Fibroblast of villous mesenchyme (primary cell): ENCODE measurements at places on chromosomes 3 and 15.
A peak's percentile ranks its signal among the peaks of the same experiment; 100 is the strongest.

DNA sequence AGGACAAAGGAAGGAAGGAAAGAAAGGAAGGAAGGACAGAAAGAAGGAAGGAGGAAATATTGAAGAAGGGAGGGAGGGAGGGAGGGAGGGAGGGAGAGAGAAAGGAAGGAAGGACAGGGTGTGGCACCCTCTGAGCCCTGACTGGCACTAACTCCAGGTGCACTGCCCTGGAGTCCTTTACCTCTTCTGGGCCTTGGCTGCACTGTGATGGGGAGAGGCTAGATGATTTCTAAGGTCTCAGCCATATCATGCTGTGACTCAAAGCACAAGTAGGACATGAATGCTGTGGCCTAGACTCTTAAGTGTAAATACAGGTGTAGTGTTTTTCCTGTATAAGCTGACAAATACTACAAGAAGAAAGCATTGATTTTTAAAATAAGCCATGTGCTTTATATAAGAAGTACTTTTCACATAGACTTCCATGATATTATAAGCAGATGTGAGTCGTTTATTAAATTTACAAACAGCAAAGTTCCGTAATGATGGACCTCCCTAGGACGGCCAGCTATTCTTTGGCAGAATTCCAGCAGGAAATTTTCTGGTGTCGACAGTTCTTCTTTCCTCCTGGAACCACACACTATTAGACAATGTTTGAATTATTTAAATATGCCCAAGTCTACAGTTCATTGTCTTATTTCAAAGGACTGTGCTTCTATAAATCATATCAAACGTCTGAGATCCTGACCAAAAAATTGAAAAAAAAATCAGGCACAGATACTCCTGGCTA lies 213.8 kb upstream of the C2CD4B start:
- no peak for DNase-seq

- DNase-seq: no peak
These were observed 822 bp downstream of the MRPL3 start for GRCh38 chr3:131501949-131502348.

GRCh38 chr3:19522305-19522704 lies 374.0 kb downstream of the KCNH8 start:
- DNase-seq: no peak

DNA sequence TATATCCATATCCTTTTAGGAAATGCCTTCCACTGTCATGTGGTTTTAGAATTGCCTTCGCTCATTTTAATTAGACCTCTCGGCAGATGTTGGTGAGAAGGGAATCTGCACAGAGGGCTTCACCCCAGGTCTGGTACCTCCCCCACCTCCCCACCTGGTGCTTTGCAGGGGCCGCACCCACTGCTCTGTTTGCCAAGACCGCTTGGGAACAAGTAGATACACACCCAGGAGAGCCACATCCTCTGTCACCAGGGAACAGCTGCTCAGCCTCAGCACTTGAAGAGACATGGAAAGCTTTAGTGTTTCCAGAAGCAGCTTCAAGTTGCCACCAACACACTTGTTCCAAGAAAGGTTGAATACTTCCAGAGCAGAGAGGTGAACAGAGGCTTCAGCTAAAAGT lies 21.8 kb downstream of the LRRC31 start:
- no peak for DNase-seq

DNA sequence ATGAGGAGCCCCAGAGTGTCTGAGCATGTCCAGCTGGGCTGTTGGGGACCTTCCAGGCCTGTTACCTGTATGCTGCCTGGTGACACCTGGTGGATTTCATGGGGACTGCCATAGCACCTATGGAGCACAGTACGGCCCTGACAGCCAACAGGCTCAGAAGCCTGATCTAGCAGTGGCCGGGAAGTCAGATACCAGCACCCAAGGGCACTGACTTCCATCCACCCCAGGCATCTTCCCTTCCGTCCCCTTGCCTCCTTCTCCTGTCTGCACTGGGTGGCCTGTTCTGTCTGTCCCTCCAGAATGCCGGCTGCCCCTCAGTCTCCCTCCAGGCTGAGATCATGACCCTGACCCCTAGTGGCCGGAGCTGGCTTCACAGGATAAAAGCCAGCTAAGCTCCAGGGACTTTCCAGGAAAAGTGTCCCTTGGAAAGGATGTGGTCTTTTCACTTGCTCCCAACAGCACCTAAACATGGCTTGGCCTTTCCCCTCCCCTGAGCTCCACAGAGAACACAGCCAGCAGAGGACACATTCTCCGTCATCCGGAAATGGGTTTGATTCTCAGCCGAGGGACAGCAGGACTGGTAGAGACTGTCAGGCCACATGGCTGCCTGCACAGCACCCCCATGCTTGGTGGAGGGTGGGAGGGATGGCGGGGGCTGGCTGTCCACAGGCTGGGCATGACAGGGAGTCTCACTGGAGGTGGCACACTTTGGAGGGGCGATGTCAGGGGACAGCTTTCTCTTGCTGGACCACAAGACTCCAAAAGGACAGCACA lies 9.5 kb downstream of the RPS17 start:
- DNase-seq: peak; percentile 51

DNA sequence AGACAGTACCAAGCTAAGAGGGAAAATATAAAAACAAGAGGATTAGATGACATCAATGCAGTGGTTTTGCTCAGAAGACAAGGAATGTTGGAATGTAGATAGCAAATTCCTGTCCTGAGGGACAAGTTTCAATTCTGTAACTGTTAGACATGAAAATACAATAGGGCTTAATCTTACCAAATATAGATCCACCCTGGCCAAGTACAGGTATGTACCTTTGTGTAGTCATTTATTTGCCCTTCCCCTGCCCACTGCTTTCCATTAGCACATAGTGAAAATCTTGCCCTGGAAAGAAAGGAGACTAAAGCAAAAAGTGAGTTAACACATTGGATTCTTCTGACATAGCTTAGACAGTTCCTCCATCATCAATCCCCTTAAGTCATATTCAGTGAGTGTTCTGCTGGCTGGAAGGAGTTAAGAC lies 389.0 kb upstream of the THBS1 start:
- peak; percentile 39 for DNase-seq

DNA sequence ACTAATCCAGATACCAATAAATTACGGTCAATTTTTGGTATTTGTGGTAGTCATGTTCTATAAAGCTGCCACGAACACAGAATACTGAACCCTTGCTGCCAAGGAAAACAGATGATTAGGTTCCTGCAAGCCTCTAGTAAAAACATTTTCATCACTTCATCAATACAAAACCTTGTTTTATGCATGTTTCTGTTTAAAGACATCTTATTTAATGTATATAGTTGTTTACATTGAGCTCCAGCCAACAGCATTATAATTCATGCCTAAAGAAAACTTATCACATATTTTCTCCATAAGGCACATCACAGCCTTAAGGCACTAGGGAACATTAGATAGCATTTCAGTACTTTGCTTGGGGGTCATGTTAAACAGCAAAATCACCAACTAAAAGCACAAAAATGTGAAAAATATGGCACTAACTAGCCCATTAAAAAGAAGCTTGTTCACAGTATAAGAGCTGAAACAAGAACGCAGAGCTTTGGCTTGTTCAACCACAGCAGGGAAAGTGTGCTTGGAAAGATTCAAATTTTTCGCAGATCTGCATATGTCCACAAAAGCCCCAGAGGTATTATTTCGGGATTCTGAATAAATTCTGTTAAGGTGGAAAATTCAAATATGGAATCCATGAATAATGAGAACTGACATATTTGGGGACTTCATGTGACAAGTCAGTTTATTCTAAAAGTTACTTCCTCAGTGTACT lies 27.7 kb downstream of the POLQ start:
- no peak for DNase-seq

- no peak for DNase-seq
These were observed 40.1 kb downstream of the OXSR1 start for GRCh38 chr3:38205472-38205805.

GRCh38 chr3:12436514-12437220 lies 47.6 kb upstream of the TSEN2 start:
- DNase-seq: no peak

DNA sequence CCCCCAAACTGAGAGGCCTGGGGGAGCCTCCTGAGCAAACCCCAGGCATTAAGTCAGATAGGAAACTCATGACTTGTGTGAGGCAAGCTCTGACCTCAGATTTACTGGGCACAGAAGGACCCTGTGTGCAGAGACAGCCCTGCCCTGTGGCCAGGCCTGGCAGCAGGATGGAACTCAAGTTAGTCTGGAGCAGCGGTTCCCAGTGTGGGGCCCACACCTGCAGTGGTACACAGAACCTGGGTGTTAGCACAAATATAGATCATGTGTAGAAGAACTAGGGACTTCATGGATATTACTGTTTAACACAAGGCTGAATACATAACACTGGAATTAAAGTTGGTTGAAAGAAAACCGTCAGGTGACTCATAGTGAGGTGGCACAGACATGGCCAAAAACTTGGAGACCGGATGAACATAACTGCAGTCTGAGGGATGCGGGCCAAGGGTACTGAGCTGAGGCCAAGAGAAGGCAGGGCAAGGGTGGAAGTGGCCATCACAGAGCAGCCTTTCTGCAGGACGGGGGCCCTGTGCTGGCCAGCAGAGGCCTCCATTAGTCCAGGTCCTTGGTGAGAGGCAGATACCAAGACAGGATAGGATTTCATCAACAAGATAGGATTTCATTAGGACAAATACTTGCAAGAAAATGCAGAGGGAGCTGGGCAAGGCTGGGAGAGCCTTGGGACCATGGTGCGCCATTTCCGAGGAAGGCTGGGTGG lies 40.9 kb downstream of the IRAK2 start:
- peak; percentile 70 for DNase-seq

- DNase-seq: no peak
These were observed 13.1 kb upstream of the NR1I2 start for GRCh38 chr3:119768668-119769393.
